ENCODE measurements at places on chromosomes 13 and 19.

- no peak for DNase-seq
Measured at GRCh38 chr13:101473458-101473857, 21.0 kb downstream of the ITGBL1 start.

DNA sequence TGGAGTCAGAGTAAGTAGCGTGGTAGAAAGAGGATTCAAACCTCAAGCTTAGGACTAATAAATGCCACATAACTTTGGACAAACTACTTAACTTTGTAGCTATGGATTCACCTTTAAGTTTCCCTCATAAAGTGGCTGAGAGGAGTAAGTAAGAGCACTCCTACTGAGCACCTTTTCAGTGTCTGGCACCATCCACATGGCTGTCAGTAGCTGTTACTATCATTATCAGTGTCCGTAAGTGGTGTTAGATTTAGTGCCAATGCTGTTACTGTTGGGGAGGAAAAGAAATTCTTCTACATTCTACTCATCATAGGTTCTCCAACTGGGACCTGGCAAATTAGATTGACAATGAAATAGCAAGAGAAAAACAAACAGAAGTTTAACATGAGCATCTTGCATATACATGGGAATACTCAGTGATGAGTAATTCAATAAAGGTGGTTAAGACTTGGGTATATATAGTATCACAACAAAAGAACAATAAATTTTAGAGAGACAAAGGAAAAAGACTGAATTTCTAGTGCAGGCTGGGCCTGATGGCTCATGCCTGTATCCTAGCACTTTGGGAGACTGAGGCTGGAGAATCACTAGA is 165.6 kb upstream of the NBEA start:
- no peak for DNase-seq

GRCh38 chr13:100451923-100452322 is 136.7 kb downstream of the GGACT start:
- DNase-seq, result no peak

GRCh38 chr19:44598880-44599279 is 14.5 kb upstream of the IGSF23 start:
- DNase-seq, result no peak

DNA sequence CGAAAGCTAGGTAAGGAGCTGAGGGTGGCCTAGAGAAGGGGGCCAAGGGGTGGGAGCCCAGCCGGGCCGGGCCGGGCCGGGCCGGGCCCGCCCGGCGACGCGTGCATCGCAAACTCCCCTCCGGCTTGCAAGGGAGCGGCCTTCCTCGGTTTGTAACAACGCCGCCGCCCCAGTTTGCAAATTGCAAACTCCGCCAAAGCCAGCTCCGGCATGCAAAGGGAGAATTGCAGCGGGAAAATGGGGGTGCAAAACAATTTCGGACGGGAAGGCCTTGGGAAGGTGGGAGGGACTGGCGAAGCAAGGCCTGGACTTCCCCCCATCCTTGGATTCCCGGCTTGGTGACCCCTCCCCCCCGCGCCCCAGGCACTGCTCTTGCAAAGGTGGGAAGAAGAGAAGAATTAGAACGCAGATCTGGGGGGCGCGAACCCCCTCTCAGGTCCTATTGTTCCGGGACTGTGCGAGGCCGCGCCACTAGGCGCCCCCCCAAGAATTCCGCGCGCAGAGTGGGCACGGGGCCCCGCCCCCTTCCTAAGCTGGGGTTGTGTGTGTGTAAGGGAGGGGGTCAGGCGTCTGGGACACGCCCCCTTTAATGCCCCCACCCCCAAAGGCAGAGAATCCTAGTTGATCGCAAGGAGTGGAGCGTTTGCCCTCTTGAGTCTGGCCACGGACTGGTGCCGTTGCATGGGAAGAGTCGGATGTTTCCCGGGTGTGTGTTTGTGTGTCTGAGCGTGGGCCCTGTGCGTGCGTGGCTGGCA is 926 bp downstream of the PRR12 start:
- DNase-seq, result no peak

GRCh38 chr13:50006426-50007135 is 8.7 kb upstream of the KCNRG start:
- DNase-seq, result no peak

DNA sequence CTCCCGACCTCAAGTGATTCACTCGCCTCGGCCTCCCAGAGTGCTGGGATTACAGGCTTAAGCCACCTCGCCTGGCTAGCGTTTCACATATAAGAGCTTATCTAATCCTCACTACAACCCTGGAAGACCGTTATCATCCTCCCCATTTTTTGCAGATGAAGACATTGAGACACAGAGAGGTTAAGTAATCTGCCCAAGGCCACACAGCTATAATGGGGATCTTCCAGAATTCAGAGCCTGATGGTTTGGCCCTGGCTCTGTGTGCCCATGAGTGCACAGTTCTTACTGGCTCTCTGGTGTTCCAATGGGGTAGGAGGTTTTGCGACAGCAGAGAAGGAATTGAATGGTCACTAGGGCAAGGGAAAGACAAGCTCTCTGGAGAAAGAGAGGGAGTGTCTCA is 16.8 kb upstream of the KCTD15 start:
- no peak for DNase-seq

DNA sequence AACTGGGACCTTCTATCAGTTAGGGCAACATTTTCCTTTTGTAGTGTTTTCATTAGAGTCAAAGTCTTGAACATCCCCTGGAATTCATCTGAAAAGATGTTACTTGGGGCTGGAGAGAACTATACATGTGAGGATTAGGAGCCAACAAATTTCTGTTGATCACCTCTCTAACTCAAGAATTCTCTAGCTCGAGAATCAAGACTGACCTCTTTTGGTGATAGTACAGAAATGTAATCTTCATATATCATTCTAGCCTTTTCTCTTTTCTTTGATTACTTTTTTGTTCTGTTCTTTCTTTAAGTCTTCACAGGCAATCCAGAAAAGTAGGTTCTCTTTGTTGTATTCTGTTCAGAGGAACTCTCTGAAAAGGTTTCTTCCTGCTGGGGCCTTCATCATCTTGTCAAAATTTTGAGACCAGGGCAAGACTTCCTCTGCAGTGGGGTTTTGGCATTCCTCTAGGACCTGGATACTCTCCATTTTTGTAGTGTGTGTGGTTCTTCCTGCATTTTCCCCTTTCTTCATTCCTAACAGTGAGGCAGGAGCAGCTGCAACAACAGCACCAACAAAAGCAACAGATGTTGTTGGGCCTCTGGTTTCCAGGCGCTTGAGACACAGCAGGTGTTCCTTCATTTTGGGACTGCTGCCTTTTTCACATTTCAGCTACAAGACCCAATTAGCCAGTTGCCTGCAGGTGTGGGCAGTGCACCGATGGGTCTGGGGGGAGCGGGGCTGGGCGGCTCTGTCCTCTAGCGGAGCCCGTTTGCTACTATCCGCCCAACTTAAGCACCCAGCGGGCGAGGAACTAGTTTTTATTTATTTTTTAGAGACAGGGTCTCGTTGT is 26.2 kb downstream of the ELF1 start:
- DNase-seq, result peak; percentile 16

- DNase-seq, result no peak
Measured at GRCh38 chr13:83827338-83827737, 54.9 kb downstream of the SLITRK1 start.

GRCh38 chr13:30796132-30796572 is 60.8 kb downstream of the ALOX5AP start:
- peak; percentile 89 for DNase-seq

DNA sequence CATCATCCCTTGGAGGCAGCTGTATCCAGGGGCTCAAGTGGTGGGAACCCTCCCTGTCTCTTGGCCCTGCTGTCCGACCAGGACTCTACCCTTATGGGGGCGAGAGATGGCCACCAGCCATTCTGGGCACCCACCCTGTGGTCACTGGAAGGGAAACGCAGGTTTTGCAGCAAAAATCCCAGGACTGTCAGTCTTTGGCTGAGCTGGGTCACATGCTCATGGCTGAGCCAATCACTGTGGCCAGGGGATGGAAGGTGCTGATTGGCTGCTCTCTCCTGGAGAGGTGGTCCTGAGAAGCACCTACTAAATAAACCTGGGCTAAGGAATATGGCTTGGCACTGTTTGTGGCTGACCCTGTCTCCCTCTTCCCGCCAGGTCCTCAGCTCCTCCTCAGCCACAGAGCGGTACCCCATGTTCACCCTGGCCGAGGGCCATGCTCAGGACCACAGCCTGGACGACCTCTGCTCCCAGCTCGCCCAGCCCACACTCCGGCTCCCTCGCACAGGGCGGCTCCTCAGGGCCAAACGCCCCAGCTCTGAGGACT is 8.9 kb downstream of the ATG4D start:
- peak; percentile 56 for DNase-seq

GRCh38 chr13:111661052-111661451 is 340.6 kb downstream of the TEX29 start:
- DNase-seq, result no peak

- no peak for DNase-seq
Measured at GRCh38 chr13:44971656-44972595, 17.3 kb downstream of the NUFIP1 start.

DNA sequence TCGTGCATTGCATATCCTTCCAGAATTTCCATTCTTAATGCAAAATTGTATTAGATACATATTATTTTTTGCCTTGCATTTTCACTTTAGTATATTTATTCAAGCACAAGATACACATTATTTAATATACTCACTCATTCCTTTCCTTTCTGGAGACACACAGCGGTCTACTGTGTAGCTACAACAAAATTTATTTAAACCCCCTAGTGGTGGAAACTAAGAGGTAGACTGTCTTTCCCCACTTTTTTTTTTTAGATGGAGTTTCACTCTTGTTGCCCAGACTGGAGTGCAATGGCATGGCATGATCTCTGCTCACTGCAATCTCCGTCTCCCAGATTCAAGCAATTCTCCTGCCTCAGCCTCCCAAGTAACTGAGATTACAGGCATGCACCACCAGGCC is 2040.3 kb upstream of the PCDH20 start:
- no peak for DNase-seq

GRCh38 chr13:40668335-40668734 is 1.9 kb upstream of the FOXO1 start:
- no peak for DNase-seq

- no peak for DNase-seq
Measured at GRCh38 chr13:80109303-80109702, 231.6 kb downstream of the SPRY2 start.

GRCh38 chr13:46380242-46380641 is 6.8 kb downstream of the RUBCNL start:
- DNase-seq, result no peak

GRCh38 chr19:10145031-10145430 is 25.3 kb upstream of the EIF3G start:
- DNase-seq, result no peak

DNA sequence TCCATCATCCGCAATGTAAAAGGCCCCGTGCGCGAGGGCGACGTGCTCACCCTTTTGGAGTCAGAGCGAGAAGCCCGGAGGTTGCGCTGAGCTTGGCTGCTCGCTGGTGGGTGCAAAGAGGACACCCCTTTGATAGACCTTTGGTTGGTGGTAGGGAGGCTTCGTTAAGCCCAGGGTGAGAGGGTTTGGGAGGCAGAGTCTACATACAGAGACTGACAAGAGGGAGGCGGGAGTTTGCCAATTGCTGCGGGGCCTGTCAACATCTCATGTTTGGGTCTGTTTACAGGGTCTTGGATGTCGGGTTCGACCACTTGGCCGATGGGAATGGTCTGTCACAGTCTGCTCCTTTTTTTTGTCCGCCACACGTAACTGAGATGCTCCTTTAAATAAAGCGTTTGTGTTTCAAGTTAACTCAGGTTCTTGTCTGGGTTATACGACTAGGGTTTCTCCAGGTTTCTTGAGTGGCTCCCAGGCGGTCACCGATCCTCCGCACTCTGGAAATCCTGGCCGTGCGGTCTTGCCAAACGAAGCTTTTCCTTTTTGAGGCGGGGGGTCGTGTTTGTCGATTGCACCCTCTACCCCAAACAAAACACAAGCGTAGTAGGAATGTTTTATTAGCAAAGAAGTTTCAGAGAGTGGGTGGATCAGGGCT is 816 bp downstream of the RPS28 start:
- DNase-seq, result no peak

DNA sequence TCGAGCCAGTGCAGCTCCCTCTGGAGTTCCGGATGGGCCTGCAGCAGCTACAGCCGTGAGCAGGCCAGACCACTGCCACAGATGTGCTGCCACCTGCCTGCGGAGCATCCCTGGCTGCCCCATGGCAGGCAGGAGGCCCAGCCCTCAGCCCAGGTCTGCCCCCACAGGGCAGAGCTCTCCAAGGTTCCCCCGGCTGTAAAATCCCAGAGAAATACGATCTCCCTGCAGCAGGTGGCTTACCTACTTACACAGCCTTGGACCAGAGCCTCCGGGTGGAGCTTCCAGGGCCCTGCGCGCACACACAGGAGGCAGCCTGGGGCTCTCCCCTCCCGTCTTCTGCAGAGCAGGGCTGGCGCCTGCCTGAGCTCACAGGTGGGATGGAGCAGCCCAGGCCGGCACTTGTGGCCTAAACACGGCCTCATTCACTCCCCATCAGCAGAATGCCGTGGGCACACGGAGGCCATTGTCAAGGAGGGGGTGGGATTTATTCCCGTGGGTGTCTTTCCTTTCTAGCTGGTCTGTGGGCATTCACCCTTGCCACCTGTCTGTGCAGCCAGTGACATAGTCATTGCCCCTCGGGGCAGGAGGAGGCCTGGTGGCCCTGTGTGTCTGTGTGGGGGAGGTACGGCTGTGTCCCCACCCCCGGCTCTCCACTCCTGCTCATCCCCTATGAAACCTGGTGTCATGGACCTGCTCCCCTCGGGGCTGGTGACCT is 118.0 kb downstream of the KDM4B start:
- no peak for DNase-seq

DNA sequence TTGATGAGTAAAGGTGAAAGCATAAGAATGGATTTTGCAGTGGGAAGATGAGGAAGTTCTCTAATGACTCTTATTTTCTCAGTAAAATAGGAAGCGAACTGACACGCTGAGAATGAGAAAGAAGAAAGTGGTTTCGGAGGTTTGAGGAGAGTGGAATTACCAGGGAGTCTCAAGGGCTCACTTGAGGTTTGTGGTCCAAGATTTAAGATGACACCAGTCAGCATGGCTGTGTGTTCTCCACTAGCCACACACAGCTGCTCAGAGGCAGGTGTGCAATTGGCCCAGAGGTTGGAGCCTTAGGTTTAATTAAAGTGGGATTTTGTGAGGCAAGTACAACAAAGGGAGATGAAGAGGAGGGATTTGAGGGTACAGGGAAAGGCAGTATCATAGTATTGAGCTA is 99.6 kb upstream of the NBEA start:
- DNase-seq, result no peak

- DNase-seq, result peak; percentile 27
Measured at GRCh38 chr13:49308097-49308875, 60.6 kb downstream of the CDADC1 start.

DNA sequence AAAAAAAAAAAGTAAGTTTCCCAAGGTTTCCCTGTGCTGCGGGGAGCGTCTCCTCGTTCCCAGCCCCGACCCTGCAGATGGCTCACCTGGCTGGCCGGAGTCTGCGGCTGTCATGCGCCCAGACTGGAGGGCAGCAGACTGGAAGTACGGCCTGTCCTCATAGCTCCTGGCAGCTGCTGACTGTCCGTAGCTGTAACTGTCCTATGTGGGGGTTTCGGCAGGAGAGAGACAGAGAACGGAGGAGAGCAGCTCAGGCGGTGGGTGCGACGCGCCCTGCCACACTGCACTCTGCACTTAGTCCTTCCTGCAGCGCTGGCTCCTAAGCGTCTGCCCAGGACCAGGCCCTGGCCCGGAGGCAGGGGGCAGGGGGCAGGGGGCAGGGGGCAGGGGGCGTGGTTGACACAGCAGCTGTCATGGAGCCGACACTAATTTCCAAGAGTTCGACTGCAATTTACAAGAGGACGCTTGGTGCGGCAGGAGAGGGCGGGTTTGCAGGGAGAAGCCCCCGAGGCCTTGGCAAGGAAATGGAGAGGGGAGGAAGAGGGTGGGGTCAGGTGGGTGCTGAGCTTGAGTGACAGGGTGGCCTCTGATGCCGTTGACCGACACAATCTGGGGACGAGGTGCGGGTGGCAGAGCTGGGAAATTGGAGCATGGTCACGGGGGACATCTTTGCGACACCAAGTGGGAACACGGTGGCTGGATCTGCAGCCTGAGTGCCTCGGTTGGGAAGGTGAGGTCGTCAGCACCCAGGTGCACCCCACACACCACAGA is 35.1 kb downstream of the ZFR2 start:
- DNase-seq, result no peak
